ENCODE measurements at places on chromosomes 2 and 18.

DNA sequence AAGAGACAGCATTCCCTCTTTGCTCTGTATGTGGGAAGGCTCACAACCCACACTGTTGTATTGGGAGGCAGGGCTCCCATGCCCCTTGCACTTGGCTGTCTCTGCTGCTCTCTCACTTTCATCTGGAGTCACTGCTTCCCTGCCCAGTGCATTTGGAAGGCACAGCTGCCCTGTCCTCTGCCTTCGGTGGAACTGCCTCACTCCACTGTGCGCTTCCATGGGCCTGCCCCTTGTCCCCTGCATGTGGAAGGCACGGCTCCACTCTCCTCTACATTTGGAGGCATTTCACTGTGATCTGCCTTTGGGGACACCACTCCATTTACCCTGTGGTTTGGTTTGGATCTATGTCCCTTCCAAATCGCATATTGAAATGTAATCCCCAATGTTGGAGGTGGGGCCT lies 9.1 kb upstream of the PROM2 start:
- DNase-seq: no peak

- DNase-seq: no peak
These were observed 1.5 kb upstream of the TFCP2L1 start for GRCh38 chr2:121286506-121286905.

GRCh38 chr18:8045160-8045883 lies 478.2 kb downstream of the PTPRM start:
- DNase-seq: no peak

GRCh38 chr2:234414596-234414995 lies 82.3 kb downstream of the ARL4C start:
- DNase-seq: no peak
